ENCODE measurements at places on chromosomes 7 and 10. TPM values are rescaled to one million over a fixed set of nuclear protein-coding genes. Genes with fewer than 3 reads are reported as not detected.

SNCG gene
- total RNA-seq = 12.8 TPM

POU6F2 gene
- not detected for total RNA-seq

DNA sequence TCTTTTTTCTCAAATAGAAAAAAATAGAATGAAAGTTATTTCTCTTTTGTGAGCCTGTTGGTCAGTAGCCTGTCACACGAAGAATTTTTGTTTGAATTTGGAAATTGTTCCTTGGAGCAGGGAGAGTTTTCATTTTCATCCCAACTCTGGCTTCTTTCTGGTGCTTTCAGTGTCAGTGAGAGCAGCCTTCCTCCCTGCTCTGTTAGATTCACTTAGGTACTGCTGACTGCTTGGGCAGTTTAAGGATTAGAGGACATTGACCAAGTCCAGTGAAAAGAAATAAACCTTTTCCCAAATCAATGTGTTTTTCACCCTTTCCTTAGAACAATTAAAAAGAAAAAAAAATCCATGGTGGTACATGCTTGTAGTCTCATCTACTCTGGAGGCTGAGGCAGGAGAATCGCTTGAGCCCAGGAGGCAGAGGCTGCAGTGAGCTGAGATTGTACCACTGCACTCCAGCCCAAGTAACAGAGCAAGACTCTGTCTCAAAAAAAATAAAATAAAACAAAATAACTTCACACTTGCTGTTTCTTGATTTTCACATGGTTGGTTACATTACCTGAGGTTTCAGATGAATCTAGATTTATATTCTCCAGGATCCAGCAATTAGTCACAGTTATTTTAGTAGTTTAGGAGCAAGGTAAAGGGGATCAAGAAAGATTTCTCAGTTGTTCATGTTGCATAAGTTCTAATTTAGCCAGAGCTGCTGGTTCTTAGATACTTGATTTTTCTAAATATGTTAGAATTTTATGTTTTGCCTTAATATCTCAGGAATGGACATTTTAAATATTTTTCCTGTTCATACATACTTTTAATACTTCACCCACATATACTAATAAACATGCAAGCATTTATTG lies 63.1 kb downstream of the ZNRF2 start:
- no peak for ATAC-seq

NKX1-2 gene
- not detected for total RNA-seq

GRCh38 chr10:22133749-22134624 lies 83.8 kb downstream of the EBLN1 start:
- ATAC-seq = no peak

DNA sequence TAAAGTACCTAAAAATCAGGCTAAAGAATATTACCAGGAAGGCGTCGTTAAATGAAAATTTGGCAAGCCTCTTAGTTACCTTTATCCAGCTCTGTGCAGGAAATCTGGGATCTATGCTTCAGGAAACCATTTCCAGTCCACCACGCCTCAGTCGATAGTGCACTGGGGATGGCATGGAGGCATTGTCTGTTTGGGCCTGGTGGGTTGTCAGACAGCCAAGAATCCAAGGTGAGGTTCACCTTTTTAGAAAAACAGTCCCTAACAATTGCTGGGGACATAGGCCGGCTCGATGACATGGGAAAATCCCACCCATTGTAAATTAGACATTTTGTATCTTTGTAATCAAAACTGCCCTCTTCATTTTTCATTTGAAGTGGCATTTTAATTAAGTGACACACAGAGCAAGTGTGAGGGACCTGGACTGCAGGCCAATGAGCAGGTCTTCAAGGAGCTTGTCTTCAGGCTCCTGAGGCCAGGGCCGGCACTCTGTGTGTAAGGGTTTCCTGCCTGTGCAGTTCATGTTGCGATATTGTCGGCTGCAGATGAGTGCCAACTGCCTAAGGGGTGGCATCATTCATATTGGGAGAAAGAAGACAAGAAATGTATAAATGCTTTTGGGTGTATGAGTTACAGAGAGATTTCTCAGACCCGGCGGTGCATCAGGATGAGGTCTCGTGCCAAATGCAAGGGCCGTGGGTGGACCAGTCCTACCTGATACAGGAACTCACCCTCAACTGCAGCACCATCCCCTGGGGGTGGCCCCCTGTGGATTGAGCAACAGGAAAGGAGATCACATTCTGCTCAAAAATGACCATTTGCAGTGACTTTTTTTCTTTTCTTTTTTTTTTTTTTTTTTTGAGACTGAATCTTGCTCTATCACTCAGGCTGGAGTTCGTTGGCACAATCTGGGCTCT lies 80.8 kb downstream of the PTPRE start:
- ATAC-seq = no peak

- no peak for ATAC-seq
These were observed 207.6 kb upstream of the GHITM start for GRCh38 chr10:83931669-83932068.

ACSL5 gene
- total RNA-seq = 9.8 TPM

- no peak for ATAC-seq
These were observed 75.0 kb upstream of the MAGI2 start for GRCh38 chr7:79528421-79528820.

MBL2 gene
- total RNA-seq = not detected

DNA sequence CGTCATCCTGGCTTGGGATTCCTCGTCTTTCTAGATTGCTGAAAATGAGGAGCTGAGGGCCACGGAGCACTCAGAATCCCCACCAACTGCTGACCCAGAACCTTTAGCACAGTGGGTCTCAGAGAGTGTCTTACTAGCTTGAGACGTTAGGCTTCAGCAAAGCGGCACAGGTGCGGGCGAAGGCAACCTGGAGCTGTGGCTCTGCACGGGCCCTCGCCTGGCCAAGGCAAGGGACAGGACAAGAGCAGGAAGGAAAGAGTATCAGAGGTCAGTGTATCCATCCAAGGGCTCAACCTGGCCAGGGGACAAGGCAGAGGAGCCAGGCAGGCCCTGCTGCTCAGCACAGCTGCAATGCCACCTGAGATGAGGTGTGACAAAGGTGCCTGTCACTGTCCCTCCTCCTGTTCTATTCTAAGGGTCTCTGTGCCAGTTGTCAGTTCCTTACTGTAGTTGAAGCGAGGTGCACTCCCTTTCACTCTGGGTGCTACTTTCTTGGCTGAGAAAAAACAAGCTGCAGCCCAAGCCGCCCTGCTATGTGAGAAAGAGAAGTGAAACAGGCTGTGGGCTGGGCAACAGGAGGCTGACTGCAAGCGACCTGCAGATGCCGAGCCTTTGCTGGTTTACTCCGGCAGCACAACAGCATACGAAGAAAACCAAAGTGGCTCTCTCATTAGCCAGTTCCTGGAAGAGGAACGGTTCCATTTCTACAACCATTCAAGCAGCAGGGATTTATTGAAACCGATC lies 33.3 kb upstream of the KDM7A start:
- no peak for ATAC-seq

PTER gene
- 12.1 TPM for total RNA-seq

DNA sequence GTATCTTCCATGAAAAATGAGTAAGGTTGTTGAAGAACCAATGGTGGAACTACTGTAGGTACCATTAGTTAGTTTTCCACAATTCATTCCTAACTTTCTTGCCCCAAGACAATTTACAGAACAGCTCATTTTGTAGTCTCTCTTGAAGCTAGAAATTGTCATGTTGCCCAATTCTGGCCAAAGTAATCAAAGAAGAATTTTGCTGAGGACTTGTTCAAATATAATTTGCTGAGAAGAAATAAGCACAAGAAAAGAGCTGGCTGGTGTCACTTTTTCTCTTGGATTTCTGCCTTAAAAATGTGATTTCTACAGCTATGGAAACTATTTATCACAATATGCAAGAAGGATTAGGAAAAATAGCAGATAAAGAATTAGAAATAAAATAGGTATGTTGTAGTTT lies 199.2 kb upstream of the SEMA3A start:
- ATAC-seq = no peak

GRCh38 chr7:75953931-75954330 lies 39.0 kb downstream of the POR start:
- ATAC-seq = no peak

GRCh38 chr7:48887500-48887899 lies 36.8 kb upstream of the CDC14C start:
- ATAC-seq = no peak

DNA sequence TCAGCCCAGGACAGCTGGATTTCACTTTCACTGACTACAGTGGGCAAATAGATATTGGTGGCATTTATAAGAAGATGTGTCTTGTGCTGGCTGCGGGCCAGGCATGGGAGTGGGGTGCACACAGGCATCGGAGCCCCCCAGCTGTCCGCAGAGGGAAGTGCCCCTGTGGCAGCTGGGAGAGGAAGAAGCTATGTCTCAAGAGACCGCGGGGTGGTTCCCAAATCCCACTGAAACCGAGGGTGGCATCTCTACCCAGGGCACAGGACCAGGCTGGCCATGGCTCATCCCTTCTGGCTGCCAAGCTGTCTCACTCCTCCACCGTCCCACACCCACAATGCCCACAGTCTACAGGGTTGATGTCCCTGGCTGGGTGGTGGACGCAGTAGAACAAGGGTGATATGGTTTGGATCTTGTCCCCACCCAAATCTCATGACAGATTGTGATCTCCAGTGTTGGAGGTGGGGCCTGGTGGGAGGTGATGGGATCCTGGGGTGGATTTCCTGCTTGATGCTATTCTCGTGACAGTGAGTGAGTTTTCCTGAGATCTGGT lies 94.8 kb downstream of the TCERG1L start:
- no peak for ATAC-seq

DNA sequence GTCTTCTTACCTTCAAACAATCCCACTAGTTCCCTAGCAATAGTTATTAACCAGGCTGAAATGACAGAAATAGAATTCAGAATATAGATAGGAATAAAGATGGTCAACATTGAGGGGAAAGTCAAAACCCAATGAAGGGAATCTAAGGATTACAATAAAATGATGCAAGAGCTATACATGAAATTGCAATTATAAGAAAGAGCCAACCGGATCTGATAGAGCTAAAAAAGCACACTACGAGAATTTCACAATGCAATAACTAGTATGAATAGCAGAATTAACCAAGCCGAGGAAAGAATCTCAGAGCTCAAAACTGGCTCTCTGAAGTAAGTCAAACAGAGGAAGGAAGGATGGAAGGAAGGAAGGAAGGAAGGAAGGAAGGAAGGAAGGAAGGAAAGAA lies 288.7 kb upstream of the KCND2 start:
- no peak for ATAC-seq

DNA sequence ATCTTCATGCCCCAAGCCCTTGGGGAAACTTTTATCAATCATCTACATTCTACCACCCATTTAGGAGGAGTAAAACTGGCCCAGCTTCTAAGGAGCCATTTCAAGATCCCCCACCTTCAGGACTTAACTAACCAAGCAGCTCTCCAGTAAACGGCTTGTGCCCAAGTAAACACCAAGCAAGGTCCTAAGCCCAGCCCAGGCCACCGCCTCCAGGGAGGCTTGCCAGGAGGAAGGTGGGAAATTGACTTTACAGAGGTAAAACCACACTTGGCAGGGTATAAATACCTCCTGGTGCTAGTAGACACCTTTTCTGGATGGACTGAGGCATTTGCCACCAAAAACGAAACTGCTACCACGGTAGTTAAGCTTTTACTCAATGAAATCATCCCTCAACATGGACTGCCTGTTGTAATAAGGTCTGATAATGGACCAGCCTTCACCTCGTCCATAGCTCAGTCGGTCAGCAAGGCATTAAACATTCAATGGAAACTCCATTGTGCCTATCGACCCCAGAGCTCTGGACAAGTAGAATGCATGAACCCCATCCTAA lies 5.6 kb downstream of the AKR1B15 start:
- no peak for ATAC-seq

DNA sequence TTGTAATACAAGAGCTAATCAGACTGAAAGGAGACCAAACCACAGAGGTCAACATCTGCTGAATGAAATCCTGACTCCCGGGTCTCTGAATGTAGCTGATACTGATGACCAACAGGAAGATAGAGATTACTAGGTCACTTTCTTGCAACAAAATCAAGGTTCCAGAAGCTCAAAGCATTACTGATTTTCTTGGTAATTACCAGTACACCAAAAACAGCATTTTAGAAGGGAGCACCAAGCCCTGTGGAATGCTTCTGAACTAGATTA lies 177.7 kb downstream of the SLC25A13 start:
- ATAC-seq = no peak

- no peak for ATAC-seq
These were observed 39.2 kb upstream of the MKLN1 start for GRCh38 chr7:131288450-131288849.

DNA sequence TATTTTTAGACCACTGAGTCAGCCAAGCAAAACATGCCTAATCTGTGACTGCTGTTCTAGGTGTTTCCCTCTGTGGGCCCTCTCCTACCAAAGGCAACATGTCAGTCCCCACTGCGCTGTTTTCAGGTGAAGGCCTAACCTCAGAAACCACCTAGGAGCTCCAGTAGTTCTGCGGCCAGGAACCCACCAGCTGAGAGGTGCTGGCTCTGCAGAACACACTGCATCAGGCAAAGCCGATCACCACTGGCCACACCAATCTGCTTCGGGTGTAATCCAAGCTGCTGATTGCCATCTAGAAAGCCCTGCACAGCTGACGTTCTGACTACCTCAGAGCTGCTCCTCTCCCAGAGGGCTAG lies 14.9 kb downstream of the CAMK2G start:
- no peak for ATAC-seq

- no peak for ATAC-seq
These were observed 258.0 kb downstream of the ELFN1 start for GRCh38 chr7:1927937-1928644.

AKR1C8 gene
- not detected for total RNA-seq

- peak; percentile 84 for ATAC-seq
These were observed 27.4 kb upstream of the SYPL1 start for GRCh38 chr7:106139265-106140251.

DNA sequence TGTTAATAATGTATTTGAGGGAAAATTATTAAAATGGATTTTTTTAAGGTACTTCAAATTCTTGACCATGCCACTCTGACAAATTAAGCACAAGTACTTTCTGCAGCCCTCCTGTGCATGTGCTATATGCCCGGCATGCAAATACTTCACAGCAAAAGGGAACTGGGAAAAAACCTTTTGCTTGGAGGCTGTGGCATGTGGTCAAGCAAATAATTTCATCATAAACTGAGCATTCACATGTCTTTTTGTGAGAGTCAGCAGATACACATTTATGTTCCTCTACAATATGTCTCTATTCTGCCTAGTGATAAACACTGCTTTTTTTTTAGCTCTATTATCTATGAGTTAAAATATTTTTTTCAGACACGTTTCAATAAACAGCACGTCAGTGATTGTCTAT lies 53.7 kb upstream of the SEMA3A start:
- ATAC-seq = peak; percentile 69

DNA sequence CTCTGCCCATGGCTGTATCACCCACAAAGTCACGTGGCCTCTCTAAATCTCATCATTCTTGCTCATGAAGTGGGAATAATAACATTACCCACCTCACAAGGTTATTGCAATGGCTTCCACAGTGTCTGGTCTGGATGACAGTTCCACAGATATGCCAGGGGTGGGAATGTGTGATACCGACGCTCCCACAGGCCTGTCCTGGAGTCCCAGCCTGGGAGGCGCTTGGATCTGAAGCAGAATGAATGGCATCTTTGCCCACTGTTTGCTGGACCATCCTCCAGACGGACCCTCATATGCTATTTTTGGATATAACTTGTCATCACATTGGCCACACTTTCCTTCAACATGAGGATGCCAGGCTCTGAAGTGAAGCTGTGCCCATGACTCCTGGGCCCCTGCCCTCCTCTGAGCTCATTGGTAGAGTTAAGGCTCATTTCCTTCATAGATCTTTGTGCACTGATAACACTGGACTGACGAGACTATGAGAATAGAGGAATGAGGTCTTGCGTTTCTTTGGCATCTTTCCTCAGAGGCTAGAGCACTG lies 279.8 kb upstream of the ZNF32 start:
- ATAC-seq = no peak

HOXA7 gene
- total RNA-seq = 5.1 TPM

Data from gastroesophageal sphincter (tissue), 4 donors.